ENCODE measurements at places on chromosomes 3 and 15.

- DNase-seq = no peak
Measured at GRCh38 chr3:197222937-197223370, 75.5 kb downstream of the DLG1 start.

GRCh38 chr3:14803981-14804834 lies 14.6 kb upstream of the FGD5 start:
- no peak for DNase-seq

DNA sequence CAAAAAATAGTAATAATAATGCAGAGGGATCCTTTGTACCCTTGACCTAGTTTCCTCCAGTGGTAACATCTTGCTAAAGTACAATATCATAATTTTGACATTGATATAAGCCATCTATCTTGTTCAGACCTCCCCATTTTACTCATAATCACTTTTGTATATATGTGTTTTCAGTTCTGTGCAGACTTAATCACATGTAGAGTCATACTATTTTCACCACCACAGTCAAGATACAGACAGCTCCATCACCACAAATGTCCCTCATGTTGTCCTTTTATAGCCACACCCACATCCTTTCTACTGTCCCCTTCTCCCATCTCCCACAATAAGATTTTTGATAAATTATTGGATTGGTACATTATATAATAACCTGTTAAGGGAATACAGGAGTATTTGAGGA lies 25.4 kb downstream of the ZNF609 start:
- DNase-seq = no peak

DNA sequence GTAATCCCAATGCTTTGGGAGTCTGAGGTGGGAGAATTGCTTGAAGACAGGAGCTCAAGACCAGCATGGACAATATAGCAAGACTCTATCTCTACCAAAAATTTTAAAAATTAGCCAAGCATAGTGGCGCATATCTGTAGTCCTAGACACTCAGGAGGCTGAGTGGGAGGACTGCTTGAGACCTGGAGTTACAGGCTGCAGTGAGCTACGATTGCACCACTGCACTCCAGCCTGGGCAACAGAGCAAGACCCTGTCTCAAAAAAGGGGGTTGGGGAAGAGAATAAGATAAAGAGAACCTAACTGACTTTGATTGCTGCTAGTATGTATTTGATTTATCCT lies 755 bp downstream of the CD200R1 start:
- DNase-seq = no peak

DNA sequence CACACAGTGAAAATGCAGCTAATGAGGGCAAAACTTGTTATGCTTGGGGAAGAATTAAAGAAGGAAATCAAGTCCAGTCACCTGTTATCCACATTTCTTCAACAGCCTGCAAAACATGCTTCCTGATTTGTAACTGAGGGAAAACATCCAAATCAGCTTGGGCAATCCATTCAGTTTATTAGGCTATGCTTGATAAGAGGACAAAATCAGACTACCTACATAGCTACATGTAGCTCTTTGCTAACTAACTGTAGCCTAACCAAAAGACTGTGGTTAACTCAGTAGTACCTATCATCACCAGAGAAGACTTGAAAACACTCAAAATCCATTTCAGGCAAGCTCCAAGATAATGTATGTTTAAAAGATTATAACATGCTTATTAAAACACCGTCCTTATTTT lies 436.4 kb downstream of the SHQ1 start:
- DNase-seq = no peak

GRCh38 chr3:47425959-47426358 lies 45.1 kb downstream of the PTPN23 start:
- no peak for DNase-seq

GRCh38 chr3:62151591-62151990 lies 221.8 kb downstream of the FEZF2 start:
- no peak for DNase-seq

DNA sequence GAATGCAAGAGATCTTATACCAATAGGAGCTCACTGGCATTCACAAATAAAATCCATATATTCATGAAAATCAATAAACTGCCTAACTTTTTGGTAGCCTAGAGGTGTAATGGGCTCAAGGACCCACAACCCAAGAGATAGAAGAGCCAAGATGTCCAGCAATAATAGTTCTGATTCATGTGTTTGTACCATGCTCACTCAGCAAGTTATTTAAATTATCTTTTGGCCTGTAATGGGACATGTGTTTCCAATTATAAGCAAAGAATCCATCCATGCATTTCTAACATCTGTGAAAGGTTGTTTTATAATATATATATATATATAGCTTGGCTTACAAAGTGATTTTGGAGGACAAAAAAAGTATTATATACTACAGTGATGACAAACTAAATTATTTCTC lies 29.7 kb upstream of the SHC4 start:
- DNase-seq = no peak

- no peak for DNase-seq
Measured at GRCh38 chr3:123986427-123986826, 5.5 kb downstream of the ROPN1 start.

- DNase-seq = peak; percentile 94
Measured at GRCh38 chr3:138195481-138195880, 8.4 kb downstream of the ARMC8 start.

DNA sequence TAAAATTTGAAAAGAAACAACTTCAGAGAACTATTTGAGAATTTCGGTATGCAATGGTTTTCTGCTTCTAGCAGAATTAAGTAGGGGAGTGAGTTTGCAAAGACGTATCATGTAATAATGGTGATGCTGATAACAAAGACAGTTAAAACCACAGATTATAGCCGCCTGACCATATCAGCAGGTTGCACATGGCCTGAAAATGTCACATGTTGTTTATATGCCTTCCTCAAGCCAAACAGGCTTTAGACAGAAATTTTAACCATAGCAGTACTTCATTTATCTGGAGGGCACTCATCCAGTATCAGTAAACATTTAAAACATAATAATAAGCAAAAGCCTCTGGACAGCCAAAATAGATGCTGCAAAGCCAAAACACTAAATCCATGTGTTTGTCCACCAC lies 131.7 kb downstream of the RYR3 start:
- DNase-seq = no peak

DNA sequence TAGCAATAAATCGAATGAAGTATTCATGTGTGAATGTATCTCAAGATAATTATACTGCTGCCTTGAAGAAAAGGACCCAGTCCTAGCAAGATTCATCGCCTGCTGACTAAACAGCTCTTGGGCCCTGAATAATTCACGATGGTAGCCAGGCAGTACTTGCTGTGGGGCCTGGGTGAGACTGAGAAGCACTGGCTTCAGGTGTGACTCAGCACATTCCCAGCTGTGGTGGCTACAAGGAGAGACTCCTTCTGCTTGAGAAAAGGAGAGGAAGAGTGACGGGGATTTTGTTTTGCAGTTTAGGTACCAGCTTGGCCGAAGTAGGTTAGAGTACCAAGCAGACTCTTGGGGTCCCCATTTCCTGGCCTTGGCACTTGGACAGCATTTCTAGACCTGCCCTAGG lies 47.6 kb upstream of the CD200R1L start:
- no peak for DNase-seq

DNA sequence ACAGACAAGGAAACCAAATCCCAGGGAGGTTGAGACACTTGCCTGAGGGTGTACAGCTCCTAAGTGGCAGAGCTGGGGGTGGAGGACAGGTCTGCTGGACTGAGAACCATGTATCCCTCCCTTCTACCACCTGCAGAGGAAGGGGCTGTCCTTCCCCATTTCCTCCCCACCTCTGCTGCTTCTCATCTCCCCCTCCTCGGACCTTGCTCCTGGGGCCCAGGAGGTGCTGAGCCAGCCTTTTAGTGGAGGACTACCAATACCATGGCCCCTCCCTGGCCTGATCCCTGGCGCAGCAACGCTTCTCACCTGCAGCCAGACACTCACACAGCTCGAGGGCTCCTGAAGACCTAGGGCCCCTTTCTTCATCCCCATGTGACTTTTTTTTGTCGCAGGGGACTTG lies 50.4 kb downstream of the IDH2 start:
- no peak for DNase-seq

- no peak for DNase-seq
Measured at GRCh38 chr15:64732156-64732860, 43.1 kb downstream of the RBPMS2 start.

GRCh38 chr15:70061696-70062270 lies 35.9 kb downstream of the TLE3 start:
- DNase-seq = no peak

GRCh38 chr3:156519758-156520162 lies 35.2 kb downstream of the SSR3 start:
- no peak for DNase-seq

GRCh38 chr3:99741588-99741987 lies 76.1 kb upstream of the CMSS1 start:
- no peak for DNase-seq

DNA sequence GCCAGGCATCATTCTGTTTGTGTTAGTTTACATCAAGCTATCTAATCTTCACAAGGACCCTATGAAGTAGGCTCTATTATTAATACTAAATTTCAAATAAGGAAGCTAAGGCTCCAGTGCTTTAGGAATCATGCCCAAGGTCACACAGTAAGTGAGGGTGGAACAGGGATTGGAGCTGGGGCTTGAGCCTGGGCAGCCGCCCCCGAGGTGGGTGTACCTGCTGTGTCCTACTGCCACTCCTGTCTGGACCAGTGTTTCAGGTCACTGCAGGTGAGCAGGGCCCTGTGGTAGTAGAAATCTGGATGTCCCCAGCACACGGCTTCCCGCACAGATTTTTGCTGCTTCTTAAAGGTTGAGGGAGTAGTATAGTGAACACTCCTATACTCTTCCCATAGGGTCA lies 6.5 kb downstream of the KLF13 start:
- no peak for DNase-seq

GRCh38 chr3:36373666-36374065 lies 6.6 kb upstream of the STAC start:
- no peak for DNase-seq

- peak; percentile 90 for DNase-seq
Measured at GRCh38 chr15:68370768-68371151, 61.2 kb downstream of the ITGA11 start.

DNA sequence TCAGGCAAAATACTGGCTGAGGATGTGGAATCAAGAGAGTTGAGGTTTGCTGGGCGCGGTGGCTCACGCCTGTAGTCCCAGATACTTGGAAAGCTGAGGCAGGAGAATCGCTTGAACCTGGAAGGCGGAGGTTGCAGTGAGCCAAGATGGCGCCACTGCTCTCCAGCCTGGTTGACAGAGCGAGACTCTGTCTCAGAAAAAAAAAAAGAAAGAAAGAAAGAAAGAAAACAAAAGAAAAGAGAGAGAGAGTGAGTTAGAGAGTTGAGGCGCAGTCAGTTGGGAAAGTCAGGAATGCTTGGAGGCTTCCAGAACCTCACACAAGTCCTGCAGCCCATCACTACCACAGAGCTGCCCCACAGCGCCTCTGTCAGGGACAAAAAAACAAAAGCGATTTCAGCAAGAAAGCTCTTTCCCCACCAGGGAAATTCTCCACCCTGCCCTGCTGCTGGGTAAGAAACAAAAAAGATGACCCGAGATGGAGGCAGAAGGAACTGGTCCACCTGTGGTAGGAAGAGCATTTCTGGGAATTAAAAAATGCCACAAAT lies 13.8 kb downstream of the HDC start:
- DNase-seq = no peak

- no peak for DNase-seq
Measured at GRCh38 chr3:15794842-15795650, 2.7 kb downstream of the ANKRD28 start.

DNA sequence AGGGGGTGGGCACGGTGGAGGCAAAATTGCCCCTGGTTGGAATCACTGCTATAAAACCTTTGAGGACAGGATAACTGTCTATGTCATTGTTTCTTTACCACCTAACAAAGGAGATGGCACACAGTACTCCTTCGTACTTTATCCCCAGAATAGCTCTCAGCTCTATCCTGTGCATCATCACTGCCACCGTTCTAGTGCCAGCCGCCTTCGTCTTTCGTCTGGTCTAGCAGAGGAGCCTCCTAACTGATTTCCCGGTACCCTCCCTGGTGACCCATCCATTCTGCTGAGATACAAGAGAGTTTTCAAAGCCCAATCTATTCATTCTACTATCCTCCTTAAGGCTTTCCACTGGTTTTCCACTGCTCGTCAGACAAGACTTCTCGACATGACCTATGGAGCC lies 67.9 kb upstream of the PRICKLE2 start:
- DNase-seq = no peak

DNA sequence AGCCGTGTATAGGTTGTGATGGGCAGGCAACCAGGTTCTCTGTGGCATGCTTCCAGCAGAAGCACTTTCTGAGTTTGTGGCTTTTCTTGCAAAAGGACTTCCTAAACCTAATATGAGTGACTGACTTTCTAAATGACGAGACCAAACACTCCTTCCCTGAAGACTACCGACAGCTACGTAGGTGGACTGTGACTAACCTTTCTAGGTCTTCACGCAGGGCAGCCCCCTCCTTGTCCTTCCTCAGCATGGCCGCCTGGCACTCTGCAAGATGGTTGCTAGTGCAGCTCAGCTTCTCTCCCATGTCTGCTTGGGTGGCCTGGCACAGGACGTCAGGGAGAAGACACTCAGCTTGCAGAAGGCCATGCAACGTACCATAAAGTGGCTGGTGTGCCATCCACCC lies 20.9 kb downstream of the CXCR6 start:
- DNase-seq = no peak

- no peak for DNase-seq
Measured at GRCh38 chr3:25419251-25419650, 8.8 kb upstream of the RARB start.

DNA sequence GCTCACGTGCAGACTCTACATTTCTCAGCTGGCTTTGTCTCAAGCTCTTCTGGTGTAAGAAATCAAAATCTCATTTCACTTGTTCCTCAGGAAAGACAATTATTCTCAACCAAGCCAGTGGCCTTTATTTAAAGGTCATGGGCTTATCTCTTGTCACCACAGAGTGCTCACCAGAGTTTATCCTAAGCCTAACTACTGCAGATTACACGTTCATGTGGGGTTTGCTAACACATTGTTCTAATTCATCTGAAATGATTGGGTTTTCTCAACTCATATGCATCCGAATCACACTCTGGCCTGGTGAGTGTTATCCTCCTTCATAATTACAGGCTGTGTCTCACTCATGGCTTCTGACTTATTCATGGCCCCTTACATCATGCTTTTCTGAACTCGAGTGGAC lies 83.3 kb upstream of the TSC22D2 start:
- DNase-seq = no peak

DNA sequence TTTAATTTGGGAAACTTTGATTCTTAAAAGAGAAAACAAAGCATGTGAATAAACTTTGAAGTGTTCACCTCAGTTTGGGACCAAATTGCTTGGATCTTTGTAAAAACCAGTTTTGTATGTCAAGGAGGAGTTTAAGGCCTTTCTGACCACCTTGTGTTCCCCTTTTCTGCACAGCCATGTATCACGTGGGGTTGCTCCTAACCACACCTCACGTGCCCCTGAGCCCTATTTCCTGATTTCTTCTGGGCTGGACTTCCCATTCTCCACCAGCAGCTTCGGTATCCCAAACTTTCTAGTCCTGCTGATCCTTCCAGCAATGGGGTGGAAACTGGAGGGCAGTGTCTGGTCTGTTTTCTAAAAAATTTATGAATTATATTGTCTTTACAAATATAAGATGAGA lies 76.4 kb upstream of the STT3B start:
- DNase-seq = no peak

DNA sequence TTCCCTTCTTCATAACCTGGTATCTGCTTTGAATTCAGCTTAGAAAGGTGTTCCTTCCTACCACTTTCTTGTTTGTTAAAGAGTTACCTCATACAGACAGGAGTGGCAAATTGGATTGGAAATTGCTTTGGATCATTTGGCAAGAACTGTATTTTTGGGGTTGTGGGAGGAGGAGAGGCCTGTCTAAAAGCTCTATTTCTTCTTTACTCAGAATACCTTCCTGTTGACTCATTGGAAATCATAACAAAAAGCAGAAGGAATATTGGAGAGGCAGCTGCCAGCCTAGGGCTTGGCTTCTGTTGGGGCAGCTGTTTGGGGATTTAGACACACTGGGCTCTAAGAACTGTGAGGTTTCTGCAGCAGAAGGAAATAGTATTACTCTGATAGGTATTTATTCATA lies 14.2 kb downstream of the IQGAP1 start:
- peak; percentile 81 for DNase-seq
